ENCODE measurements at places on chromosomes 11 and 22.

DNA sequence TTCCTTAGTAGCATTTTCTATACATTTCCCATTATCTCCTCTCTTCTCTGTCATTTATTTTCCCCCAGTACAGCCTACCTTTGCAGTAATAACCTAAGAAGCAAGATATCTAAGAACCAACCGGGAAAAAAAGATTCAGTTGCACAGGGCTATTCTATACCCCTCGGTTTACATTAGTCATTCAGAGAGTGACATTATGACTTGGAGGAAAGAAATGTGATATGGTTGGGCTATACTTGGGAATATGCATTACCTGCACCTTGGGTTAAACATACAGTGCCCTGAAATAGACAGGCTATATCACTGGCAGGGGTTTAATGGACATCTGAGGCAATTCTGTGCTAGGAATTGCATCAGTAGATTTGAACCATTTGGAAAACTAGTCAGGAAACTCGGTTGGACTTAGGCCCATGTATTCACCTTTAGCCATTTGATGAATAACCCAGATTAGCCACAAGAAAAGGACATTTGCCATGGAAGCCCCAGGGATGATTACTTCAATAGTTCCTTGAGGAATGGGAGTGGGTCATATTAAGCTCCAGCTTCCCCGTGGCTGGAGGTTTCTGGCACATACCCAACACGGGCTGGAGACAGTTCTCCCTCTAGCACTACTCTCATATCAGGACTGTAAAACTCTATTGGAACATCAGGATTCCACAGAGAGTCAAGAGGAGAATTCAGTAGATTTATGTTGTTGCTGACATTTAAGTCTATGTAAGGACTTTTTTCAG lies 973.2 kb downstream of the NTM start:
- no peak for DNase-seq

DNA sequence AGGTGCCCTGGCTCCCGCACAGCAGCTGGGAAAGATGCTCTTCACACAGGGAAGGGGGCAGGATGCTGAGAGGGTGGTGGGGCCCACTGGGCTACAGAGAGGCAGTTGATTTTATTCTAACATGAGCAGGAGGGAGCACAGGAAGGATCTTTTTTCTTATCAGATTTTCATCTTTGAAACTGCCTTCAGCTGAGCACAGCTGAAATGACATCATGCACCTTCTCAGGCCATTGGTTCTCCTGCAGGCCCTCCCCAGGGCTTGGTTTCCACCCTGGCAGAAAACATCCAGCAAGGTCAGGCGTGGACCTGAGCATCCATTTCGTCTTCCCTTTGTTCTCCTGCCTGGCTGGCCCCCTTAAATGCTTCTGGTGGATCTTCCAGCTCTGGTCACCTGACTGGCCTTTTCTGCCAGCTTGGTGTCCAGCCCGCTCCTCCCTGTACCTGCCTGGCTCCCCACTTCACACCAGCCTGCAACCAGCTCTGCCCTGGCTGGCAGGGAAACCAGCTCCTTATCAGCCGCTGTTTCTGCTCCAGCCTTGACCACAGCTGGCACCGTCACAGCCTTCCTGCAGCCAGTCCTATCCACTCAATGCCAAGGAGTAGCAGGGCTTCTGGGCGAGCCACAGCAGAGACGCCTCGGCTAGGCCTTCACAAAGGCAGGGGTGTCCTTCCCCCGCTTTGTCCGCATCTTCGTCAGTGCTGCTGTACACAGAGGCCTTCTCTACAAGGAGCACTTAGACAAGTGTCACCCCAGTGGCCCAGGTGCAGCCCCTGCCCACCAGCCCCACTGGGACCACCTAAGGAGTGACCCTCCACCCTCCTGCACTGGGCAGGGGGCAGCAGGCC lies 36.5 kb downstream of the TOM1 start:
- no peak for DNase-seq

GRCh38 chr11:128924510-128925249 lies 18.0 kb downstream of the TP53AIP1 start:
- no peak for DNase-seq

DNA sequence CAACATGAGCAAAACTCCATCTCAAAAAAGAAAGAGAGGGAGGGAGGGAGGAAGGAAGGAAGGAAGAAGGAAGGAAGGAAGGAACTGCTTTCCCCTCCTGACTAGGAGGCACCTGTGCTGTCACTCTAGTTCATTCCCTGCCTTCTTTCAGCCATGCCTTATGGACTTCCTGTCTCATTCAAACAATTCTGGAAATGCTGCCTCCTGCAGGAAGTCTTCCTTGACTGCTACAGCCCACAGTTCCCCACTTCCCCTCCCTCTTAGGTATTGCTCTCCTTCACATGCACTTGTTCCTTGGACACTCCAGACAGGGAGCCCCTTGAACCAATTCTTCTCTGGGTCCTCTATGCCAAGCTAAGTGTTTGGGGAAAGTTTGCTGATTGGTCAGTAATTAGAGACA lies 31.6 kb upstream of the WNT11 start:
- peak; percentile 72 for DNase-seq

GRCh38 chr11:113647856-113648255 lies 58.3 kb downstream of the TMPRSS5 start:
- DNase-seq, result no peak

DNA sequence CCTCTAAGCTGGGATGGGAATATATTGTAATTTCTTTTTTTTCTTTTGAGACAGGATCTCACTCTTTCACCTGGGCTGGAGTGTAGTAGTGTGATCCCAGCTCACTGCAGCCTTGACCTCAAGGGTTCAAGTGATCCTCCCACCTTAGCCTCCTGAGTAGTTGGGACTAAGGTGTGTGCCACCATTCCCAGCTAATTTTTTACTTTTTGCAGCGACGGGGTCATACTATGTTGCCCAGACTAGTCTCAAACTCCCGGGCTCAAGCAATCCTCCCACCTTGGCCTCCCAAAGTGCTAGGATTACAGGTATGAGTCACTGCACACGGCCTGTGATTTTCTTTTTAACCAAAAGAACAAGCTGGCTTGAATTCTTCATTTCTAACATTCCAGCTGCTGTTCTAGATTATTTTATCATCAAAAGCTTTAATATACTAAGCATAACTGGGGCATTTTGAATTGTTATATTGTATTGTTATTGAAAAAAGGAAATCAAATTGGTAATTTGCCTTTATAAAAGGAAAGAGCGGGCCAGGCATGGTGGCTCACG lies 26.8 kb upstream of the PPP2R1B start:
- no peak for DNase-seq

DNA sequence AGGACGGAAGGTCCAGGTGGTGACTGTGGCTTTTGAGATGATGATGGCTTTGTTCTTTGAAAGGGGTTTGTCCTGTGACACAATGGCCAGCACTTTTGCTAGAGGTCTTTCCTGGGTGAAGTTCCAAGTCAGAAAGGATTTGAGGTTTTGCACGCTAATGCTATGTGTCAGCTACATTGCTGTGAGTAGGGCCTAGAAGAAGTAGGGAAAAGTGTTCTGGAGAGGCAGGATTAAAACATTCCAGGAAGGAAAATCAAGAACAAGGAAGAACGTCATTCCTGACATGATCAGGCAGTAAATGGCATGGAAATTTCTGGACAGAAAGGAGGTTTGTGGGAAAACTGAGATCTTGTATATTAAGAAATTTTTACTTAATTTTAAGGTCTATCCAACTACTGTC lies 290.7 kb downstream of the NTM start:
- peak; percentile 5 for DNase-seq

GRCh38 chr22:23772649-23773473 lies at the start of gene MMP11:
MMP11 (plus strand) TSS chr22:23772849; CDS start chr22:23772871, 22 bp downstream.
- DNase-seq, result peak; percentile 61

- no peak for DNase-seq
Measured at GRCh38 chr11:65036931-65037330, 4.1 kb upstream of the SAC3D1 start.

DNA sequence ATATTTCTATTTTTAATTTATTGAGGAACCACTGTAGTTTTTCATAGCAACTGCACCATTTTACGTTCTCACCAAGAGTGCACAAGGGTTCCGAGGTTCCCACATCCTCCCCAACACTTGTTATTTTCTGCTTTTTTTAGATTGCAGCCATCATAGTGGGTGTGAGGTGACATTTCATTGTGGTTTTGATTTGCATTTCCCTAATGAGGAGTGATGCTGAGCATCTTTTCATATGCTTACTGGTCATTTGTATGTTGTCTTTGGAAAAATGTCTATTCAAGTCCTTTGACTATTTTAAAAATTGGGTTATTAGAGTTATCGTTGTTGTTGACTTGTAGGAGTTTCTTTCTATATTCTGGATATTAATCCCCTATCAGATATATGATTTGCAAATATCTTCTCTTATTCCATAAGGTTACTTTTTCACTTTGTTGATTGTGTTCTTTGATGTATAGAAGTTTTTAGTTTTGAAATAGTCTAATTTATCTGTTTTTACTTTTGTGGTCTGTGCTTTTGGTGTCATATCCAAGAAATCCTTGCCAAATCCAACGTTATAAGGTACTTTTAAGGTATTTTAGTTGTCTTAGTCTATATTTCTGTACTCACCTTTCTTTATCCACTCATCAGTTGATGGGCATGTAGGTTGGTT lies 9.0 kb downstream of the NEAT1 start:
- no peak for DNase-seq

- no peak for DNase-seq
Measured at GRCh38 chr22:21752276-21752675, 16.7 kb upstream of the YPEL1 start.

- DNase-seq, result no peak
Measured at GRCh38 chr11:17439316-17439782, 37.3 kb downstream of the ABCC8 start.
